Kidney epithelial cell (primary cell): ENCODE measurements at places on chromosomes 11 and 22.

- no peak for DNase-seq
Observed at GRCh38 chr22:39097098-39098020, at the start of gene APOBEC3H. APOBEC3H (plus strand) TSS chr22:39097244; CDS start chr22:39100279, 3,035 bp downstream.

- no peak for DNase-seq
Observed at GRCh38 chr11:70695086-70695960, 297.0 kb downstream of the CTTN start.

DNA sequence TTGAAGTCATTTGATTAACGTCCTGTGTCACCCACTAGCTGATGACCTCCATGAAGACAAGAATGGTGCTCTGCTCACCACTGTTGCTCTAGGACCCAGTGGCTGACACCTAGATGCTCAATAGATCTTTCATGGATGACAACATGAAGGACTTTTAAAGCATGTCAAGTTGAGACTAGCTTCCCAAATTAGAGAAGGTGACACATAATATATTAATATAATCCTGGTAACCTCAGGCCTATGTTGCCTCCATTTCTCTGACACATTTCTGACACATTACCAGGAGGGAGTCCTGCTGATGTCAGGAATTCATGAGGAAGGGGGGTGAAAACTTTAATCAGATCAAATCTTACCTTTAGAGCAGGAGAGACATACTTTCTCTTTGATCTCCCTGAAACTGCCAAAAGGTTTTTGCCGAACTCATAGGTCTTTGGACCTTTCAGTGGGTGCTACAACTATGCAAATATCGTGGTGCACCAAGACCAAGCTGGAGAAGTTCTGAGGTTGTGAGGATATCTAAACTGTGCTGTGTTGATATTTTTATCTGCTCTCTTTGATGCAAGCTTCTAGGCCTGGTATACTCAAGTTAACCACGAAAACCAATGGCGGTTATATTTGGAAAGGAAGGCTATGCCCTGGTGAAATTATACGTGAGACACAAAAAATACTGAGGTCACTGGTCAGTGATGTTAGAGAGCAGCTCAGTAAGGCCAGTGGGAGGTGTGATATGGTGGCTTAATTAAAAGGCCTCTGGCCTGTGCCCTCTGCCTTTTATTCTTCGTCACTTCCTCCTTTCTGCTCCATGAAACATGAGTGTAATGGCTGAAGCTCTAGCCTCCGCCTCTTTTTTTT is 13.2 kb upstream of the AMPD3 start:
- DNase-seq: no peak

DNA sequence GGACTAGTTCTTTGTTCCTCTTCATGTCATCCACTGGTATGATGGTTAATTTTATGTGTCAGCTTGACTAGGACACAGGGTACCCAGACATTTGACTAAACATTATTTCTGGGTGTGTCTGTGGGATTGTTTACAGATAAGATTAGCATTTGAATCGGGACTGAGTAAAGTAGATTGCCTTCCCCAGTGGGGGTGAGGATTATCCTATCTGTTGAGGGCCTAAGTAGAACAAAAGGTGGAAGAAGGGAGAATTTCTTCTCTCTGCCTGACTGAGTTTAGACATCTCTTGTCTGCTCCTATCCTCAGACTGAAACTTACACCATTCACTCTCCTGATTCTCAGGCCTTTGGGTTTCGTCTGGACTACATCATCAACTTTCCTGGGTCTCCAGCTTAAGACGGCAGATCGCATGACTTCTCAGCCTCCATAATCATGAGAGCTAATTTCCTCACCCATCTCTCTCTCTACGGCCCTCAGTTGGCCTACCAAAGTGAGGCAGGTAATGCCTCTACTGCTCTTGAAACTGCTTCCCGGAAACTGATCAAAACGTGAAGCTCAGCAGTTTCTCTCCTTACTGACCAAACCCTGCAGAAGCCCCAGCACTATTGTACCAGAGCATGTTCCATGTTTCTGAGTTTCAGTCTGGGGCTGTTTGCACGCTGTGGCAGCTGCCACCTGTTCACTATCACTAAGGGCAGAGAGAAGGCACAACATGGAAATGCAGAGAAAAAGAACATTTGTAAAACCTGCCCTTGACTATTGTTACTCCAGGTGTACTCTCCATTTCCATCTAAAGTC is 95.4 kb downstream of the NXPE2 start:
- no peak for DNase-seq

- no peak for DNase-seq
Observed at GRCh38 chr11:12224537-12224893, 114.1 kb downstream of the MICAL2 start.

GRCh38 chr11:35166369-35167360 is 27.7 kb downstream of the CD44 start:
- peak; percentile 93 for DNase-seq

GRCh38 chr22:20052309-20053259 is 27.5 kb upstream of the DGCR8 start:
- DNase-seq: no peak

- no peak for DNase-seq
Observed at GRCh38 chr11:79094616-79095015, 346.2 kb downstream of the TENM4 start.

GRCh38 chr22:20083891-20084546 is 4.0 kb downstream of the DGCR8 start:
- DNase-seq: no peak

DNA sequence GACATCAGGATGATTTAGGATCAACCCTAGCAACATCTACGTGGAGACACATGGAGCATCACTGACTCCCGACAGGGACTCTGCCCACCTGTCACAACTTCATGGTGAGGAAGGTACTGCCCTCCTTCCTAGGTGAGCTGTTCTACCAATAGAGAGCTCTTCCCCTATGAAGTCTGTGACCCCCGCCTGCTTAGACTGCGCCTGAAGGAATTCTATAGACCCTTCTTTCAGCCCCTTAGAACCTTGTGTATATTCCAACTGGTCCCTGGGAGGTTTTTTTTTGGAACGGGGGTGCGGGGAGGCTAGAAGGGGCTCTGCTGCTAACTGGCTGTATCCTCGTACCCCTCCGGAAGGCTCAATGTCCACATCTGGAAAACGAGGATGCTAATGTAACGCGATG is 566 bp downstream of the INTS4 start:
- DNase-seq: no peak

DNA sequence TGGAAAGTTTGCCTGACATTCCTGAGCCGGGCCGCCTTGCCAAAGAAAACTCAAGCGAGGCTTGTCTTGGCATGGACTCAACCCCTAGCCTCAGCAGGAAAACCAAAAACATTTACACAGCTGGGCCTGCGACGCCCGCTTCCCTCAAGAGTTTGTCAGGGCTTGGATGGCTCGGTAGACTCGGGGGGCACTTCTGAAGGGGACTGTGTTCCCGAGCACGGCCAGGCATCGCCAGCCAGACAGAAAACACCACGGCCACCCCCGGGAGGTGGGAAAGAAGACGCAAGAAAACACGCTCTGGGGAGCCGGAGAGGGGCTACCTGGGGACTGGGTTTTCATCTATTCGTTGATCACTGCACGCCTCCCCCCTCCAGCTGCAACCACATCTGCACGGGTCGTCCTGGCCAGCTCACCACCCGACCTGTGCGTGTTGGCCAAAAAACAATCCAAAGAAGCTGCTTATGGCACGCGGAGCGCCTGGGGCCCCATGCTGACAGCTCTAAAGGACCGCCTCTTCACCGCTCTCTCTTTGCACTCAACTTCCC is 380.7 kb downstream of the MN1 start:
- DNase-seq: peak; percentile 62

GRCh38 chr11:113331441-113331840 is 17.1 kb downstream of the TTC12 start:
- no peak for DNase-seq

DNA sequence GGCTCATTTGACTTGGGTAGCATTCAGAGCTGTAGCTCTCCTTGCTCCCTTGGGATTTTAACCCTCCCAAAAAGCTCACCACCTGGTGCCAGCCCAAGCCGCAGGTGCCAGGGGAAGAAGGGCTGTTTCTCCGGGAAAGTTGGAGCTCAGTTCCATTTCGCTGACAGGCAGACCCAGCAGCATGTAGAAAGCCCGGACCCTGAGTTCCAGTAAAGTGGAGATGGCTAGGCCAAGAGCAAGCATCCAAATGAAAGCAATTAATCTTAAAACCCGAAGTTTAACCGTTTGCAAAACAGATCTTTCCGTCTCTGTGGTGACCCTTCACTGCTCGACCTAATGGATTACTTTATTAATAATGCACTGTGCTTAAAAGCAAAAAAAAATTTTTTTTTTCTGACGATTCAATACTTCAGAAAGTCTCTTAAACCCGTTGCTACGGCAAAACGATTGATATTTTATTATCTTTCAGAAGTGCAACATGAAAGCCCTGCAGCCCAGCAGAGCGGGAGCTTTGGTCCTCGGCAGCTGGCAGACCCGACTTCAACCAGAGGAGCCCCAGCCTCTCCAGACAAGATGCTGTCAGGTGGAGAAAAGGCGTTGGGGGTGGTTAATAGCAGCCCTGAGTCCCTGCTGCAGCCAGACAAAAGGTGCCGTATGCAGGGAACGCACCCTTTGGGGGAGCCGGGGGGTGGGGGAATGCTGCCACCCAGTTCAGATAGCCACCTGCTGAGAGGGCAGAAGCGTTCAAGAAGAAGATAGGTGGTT is 3.3 kb downstream of the LMO1 start:
- DNase-seq: no peak

GRCh38 chr11:86748296-86748695 is 52.0 kb upstream of the PRSS23 start:
- DNase-seq: no peak

DNA sequence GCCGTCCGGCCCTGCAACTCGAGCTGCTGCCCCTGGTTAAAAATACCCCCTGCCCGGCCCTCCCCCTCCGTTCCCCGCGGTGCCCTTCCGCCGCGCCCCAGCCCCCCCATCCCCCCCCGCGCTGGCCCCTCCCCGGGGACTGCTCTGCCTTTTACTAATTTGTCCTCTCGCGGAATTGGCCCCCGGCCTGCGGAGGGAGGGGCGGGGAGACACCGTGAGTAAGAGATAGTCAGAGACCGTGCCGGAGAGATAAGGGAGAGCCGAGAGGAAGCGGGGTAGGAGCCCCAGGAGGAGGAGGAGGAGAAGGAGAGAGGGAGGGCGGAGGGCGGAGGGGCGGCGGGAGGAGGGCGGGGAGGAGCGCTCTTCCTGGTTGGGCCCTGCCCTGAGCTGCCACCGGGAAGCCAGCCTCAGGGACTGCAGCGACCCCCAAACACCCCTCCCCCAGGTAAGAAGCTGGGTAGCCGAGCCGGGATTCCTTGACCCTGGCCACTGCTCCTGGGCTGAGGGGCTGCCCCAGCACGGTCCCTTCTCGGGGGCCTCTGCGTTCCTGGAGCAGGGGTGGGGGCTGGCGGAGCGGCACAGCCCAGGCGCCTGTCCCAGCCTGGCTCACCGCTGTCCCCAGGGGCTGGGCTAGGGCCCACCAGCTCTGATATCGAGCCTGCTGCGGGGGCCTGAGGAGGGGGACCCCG is at the start of gene CAPN1:
Gene CAPN1, plus strand, starts transcription at position 360 of the 689 bp plus-strand sequence. CDS start 774 bp downstream, outside the sequence.
- DNase-seq: peak; percentile 61

GRCh38 chr11:114621950-114622809 is 26.6 kb upstream of the NXPE4 start:
- no peak for DNase-seq
